Glomerular endothelial cell (primary cell): ENCODE measurements at places on chromosomes 2 and 18. TPM values are rescaled to one million over a fixed set of nuclear protein-coding genes. Genes with fewer than 3 reads are reported as not detected.

UGT1A6 gene
- not detected in 2 replicates for total RNA-seq

RUFY4 gene
- total RNA-seq, result not detected in 2 replicates

MOGAT1 gene
- not detected in 2 replicates for total RNA-seq

ST8SIA5 gene
- total RNA-seq, result 0.24 and 2.6 TPM in 2 replicates

HOXD3 gene
- total RNA-seq, result 5.3 and 7.2 TPM in 2 replicates
